Uterus (tissue), 4 donors: ENCODE measurements at places on chromosomes 4 and X. TPM values are rescaled to one million over a fixed set of nuclear protein-coding genes. Genes with fewer than 3 reads are reported as not detected.

GRCh38 chrX:148363471-148364235 is 136.8 kb upstream of the AFF2 start:
- H3K4me3 ChIP-seq: no peak overlapping the region
- H3K36me3 ChIP-seq: no peaks in the 10 kb centered on the region
- no peaks in the 10 kb centered on the region for H3K4me1 ChIP-seq

- no peak overlapping the region for H3K27ac ChIP-seq
- no peaks in the 10 kb centered on the region for H3K27me3 ChIP-seq
- no peaks in the 10 kb centered on the region for H3K36me3 ChIP-seq
- DNase-seq: no peak
- H3K4me3 ChIP-seq: no peak overlapping the region
- no peaks in the 10 kb centered on the region for H3K4me1 ChIP-seq
Observed at GRCh38 chr4:24889991-24890390, 22.9 kb downstream of the CCDC149 start.

- no peaks in the 10 kb centered on the region for H3K36me3 ChIP-seq
- no peak for DNase-seq
- no peaks in the 10 kb centered on the region for H3K27me3 ChIP-seq
- peak overlapping the region; percentile 69 for H3K4me3 ChIP-seq
- H3K27ac ChIP-seq: peak overlapping the region; percentile 95
Observed at GRCh38 chrX:118347131-118347530, 1.2 kb downstream of the WDR44 start.

GRCh38 chr4:102574317-102574716 is 73.2 kb downstream of the NFKB1 start:
- H3K36me3 ChIP-seq: no peaks in the 10 kb centered on the region
- H3K27me3 ChIP-seq: no peaks in the 10 kb centered on the region
- H3K4me1 ChIP-seq: no peaks in the 10 kb centered on the region
- peak overlapping the region; percentile 47 for H3K27ac ChIP-seq
- no peak for DNase-seq

- no peaks in the 10 kb centered on the region for H3K36me3 ChIP-seq
- no peak for DNase-seq
Observed at GRCh38 chr4:14807856-14808255, 194.4 kb upstream of the CPEB2 start.

- no peaks in the 10 kb centered on the region for H3K36me3 ChIP-seq
- no peak overlapping the region for H3K27ac ChIP-seq
- no peaks in the 10 kb centered on the region for H3K27me3 ChIP-seq
- no peaks in the 10 kb centered on the region for H3K4me1 ChIP-seq
- DNase-seq: no peak
Observed at GRCh38 chr4:122341886-122342285, 36.9 kb upstream of the ADAD1 start.

DNA sequence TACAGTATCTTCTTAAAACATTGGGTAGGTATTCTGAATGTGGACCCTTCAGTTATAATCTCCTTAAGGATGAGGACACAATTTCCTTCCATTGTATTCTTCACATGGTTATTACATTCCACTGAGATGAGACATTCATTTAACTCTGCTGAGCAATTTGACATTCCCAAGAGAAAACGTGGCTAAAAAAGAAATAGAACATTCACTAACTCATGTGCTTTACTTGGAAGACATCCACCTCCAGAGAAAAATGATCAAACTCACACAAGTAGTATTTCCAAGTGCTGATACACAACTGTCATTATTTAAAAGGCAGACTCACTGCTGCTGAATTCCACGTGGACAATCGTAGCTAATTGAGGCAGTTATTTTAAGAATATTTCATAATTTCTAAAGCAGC is 227.9 kb upstream of the ANKRD50 start:
- H3K27me3 ChIP-seq: no peaks in the 10 kb centered on the region
- no peak for DNase-seq
- no peak overlapping the region for H3K27ac ChIP-seq
- H3K36me3 ChIP-seq: no peaks in the 10 kb centered on the region
- no peaks in the 10 kb centered on the region for H3K4me1 ChIP-seq

- H3K36me3 ChIP-seq: no peaks in the 10 kb centered on the region
- no peak for DNase-seq
- H3K4me3 ChIP-seq: no peak overlapping the region
- H3K27ac ChIP-seq: no peak overlapping the region
- no peaks in the 10 kb centered on the region for H3K27me3 ChIP-seq
Observed at GRCh38 chr4:99234331-99235010, 15.4 kb upstream of the ADH6 start.

- DNase-seq: no peak
- no peaks in the 10 kb centered on the region for H3K36me3 ChIP-seq
- H3K4me3 ChIP-seq: no peak overlapping the region
- H3K4me1 ChIP-seq: peaks cover 4% of the 10 kb centered on the region
- H3K27me3 ChIP-seq: no peaks in the 10 kb centered on the region
Observed at GRCh38 chr4:169256101-169256612, 14.6 kb downstream of the SH3RF1 start.

DNA sequence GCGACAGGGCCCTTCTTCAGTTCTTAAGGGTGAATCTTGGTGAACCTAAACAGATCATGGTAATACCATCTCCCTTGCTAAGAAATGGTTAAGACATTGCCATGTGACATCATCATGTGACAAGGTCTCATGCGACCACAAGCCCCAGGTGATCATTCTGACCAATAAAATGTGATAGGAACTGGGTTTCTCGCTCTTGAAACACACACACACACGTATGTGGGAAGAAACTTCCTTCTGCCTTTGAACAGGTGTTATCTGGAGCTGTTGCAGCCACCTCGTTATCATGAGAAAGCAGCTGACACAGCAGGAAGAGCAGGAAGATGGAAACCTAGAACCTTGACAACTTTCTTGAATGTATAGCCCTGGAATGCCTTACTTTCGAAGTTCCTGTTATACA is 10.2 kb downstream of the SOD3 start:
- no peak overlapping the region for H3K4me3 ChIP-seq
- no peaks in the 10 kb centered on the region for H3K36me3 ChIP-seq
- no peaks in the 10 kb centered on the region for H3K27me3 ChIP-seq
- peaks cover 3% of the 10 kb centered on the region for H3K4me1 ChIP-seq

DNA sequence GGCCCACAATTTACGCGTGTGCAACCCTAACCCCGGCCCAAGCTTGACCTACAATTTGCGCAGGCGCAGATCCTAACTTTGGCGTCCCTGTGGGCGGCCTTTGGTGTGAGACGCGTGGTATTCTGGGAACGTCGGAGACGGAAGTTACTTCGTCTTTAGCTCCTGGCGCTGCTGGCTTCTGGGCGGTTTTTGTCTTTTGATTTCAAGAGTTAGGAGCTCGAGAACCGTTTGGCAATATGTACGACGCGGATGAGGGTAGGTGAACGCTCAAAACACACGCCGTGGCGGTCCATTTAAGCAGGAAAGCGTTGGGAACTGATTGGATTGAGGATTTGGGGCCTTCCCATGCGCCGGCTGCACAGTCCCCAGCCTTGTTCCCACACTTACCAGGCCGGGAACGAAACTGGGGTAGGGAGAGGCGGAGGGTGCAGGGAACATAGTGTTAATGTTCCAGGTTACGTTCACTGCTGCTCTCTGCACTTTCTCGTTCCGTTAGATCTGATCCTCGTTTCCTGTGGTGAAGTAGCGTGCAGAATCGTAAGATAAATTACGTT is at the start of gene POLR2B:
Gene POLR2B, plus strand, starts transcription at position 147 of the 554 bp plus-strand sequence. Its CDS starts 90 bp downstream, at position 237.
- peak within 1 kb of the TSS; percentile 98 for H3K4me3 ChIP-seq
- H3K27me3 ChIP-seq: no peaks in the 10 kb centered on the region
- DNase-seq: peak; percentile 90

- no peak overlapping the region for H3K4me3 ChIP-seq
- H3K36me3 ChIP-seq: no peaks in the 10 kb centered on the region
- no peak for DNase-seq
- H3K4me1 ChIP-seq: no peaks in the 10 kb centered on the region
Observed at GRCh38 chrX:70439016-70439415, 5.6 kb upstream of the DLG3 start.

DNA sequence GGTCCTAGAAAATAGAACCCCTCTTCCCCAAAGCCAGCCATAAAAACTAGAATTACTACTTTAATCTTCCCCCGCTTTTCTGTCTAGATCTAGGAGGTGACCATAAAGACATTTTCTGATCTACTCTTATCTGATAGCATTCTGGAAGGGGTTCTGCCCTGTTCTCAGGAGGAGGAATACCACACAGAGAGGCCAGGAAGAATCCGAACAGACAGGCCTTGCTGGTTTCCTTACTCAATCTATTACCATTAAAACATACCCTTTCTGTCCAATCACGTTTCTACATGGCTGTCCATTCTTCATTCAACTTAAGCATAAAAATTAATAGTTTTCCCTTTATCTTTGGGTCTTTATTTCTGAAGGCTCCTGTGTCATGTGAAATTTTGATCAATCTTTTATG is 198.7 kb downstream of the GPAT3 start:
- no peak overlapping the region for H3K4me3 ChIP-seq
- H3K36me3 ChIP-seq: no peaks in the 10 kb centered on the region
- no peaks in the 10 kb centered on the region for H3K4me1 ChIP-seq

DNA sequence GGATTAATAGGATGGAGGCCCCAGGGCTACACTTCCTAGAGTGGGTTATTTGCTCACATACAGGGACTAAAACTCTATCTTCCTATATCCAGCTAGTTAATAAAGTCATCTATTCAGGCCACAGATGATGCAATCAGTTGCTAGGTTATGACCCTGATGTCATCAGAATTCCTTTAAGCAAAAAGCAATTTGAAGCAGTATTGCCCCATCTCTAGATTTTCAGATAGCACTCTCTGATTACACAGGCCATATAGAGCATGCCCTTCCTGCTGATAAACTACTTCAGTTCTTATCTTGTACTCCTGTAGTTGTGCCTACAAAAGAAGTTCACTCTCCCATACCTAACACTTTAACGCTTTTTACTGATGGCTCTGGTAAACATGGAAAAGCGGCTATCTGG is 84.8 kb downstream of the TMEM144 start:
- no peaks in the 10 kb centered on the region for H3K36me3 ChIP-seq
- H3K4me3 ChIP-seq: no peak overlapping the region
- no peak for DNase-seq
- no peaks in the 10 kb centered on the region for H3K27me3 ChIP-seq

GRCh38 chr4:100843910-100844309 is 326.1 kb upstream of the EMCN start:
- no peaks in the 10 kb centered on the region for H3K36me3 ChIP-seq
- no peak overlapping the region for H3K4me3 ChIP-seq
- no peaks in the 10 kb centered on the region for H3K4me1 ChIP-seq
- DNase-seq: no peak
- no peak overlapping the region for H3K27ac ChIP-seq
- H3K27me3 ChIP-seq: no peaks in the 10 kb centered on the region

DNA sequence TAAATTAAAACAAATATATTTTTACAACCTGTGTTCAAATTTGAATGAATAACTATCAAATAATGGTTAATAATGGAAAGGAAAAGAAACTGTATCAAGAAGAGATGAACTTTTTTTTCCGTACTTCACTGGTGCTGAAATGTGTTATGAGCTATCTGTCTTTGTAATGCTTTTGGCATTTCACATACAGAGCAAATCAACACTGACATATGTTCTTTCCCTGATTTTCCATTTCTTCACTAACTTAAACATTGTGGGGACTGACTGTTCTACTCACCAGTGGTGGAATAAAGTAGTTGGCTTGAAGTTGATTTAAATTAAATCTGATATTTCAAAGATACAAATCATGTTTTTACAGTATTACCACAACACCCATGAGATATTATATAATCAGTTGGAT is 304.0 kb upstream of the BMP3 start:
- DNase-seq: no peak
- H3K4me3 ChIP-seq: no peak overlapping the region
- no peak overlapping the region for H3K27ac ChIP-seq
- H3K36me3 ChIP-seq: no peaks in the 10 kb centered on the region
- H3K27me3 ChIP-seq: no peaks in the 10 kb centered on the region
- no peaks in the 10 kb centered on the region for H3K4me1 ChIP-seq

- no peak overlapping the region for H3K4me3 ChIP-seq
- H3K27me3 ChIP-seq: peaks cover 19% of the 10 kb centered on the region
- H3K36me3 ChIP-seq: no peaks in the 10 kb centered on the region
- no peak overlapping the region for H3K27ac ChIP-seq
- no peaks in the 10 kb centered on the region for H3K4me1 ChIP-seq
Observed at GRCh38 chr4:186554539-186554913, 841 bp downstream of the MTNR1A start.

The GUCY2F gene
- not detected for total RNA-seq

The DEFB131A gene
- total RNA-seq: not detected

The ADGRA3 gene
- total RNA-seq: 103 TPM

The DMRTC1B gene
- 2.3 TPM for total RNA-seq

The GNRHR gene
- total RNA-seq: not detected

The SCML2 gene
- 3.7 TPM for total RNA-seq
